HFF-Myc (cell line): ENCODE measurements at places on chromosomes 11 and 22.

GRCh38 chr22:48589901-48590300 is 1237.8 kb downstream of the BRD1 start:
- no peak for DNase-seq

DNA sequence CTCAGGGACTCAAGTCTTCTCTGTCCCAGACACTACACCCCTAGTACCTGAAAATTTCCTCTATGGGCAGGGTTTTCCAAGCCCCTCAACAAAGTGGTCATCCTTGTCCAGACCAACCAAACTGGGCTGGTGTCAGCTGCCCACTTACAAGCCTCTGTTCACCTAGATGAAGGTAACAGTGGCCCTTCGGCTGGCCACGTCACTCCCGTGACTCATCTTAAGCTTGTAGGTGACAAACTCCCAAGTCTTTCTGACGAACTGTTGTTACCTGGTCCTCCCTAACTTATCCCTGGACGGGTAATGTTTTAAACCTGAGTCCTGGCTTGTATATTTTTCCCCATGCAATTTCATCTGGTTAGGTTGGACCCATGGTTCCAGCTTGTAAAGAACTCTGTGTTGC is 4.7 kb downstream of the CXCR5 start:
- DNase-seq, result no peak

DNA sequence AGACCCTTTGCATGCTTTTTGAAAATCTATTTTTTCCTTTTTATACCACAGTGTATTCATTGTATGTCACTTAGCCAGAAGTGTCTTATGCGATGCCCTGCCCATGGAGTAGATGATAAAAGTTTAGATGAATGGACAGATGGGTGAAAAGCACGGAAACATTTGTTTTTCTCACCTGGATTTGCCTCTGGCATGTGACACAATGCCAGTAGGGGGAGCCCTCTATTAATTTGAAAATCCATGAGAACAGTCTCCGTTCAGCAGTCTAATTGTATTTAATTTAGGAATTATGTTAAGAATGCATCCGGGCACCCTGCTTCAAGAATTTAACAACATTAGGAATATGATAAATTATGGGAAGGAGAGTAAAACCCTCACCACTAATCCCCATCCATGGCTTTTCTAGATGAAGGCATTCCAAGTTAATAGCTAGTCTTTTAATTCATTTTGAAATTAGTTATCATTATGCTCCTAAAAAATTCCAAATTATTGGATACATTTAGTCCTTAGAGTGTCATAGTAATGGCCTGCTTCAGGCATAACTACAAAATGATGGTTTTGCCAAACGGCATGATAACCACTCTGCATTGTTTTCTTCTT is 55.3 kb upstream of the ALKBH3 start:
- no peak for DNase-seq

DNA sequence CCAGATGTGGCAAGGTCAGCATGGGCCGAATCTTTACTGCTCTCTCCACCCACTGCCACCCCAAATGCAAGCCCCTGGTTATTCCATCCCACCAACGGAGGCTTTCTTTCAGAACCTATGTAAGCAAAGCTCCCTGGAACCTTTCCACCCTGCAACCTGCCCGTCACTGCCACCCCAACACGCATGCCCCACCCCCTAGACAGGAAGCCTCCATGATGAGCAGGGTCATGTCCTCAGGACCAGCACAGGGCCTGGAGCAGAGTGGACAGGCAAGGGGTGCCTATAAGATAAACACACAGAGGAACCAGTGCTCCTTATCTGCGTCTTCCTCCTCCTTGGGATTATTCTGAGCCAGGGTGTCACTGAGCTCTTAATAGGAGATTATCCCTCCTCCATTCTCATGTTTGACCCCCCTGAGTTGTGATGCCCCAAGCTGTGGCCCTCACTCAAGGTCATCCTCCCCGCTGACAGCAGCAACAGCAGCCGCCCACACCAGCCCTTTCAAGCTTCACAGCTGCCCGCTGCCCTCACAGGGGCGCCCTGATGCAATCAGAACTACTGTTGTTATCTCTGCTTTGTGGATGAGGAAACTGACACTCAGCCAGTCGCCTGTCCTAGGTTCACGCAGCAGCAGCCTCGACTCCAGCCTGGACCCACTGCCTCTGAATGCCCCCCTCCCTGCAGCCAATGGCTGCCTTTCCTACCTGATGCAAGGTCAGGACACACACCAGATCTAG is 647.3 kb downstream of the TBC1D22A start:
- DNase-seq, result no peak
